ENCODE measurements at places on chromosomes 3 and 15.
A peak's percentile ranks its signal among the peaks of the same experiment; 100 is the strongest.

DNA sequence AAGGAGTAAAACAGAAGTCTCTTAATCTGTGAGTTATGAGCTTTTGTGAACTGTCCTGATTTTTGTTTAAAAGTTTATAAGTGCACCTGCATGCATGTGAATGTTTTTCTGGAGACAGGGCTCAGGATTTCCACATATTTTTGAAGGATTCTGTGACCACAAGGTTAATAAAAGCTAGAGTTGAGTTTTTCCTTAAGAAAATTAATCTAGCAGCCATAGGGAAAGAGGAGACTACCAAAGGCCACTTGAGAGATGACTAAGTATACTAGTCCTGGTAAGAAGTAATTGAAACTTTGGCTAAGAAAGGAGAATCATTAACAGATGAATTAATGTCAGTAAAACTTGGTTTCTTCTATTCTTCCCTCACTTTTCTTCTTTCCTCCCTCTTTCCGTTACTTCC, 176.8 kb upstream of the EPHA3 start:
- DNase-seq, result no peak

DNA sequence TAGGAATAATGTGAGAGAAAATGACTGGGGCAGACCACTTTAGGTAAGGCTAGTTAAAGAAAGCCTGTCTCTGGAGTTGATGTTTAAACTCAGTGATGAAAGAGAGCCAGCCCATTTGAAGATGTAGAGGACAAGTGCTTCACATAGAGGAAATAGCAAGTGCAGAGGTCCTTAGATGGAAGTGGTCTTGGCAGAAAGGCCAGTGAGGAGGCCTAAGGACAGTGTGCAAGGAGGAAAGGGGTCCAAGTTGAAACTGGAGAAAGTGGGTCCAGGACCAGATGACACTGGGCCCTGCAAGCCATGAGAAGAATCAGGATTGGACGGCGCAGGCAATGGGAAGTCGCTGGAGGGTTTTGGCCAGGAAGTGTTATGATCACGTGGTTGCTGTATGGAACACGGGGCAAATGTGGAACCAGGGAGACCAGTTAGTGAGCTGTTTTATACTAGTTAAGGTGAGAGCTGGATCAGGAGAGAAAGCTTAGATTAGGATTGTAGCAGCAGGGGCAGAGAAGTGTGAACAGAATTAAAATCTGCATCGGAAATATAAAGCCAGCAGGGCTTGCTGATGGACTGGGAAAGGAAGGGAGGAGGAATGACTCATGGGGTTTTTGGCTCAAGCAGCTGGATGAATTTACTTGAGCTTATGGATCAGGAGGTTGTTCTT, 48.0 kb upstream of the SCAANT1 start:
- DNase-seq, result peak; percentile 36

DNA sequence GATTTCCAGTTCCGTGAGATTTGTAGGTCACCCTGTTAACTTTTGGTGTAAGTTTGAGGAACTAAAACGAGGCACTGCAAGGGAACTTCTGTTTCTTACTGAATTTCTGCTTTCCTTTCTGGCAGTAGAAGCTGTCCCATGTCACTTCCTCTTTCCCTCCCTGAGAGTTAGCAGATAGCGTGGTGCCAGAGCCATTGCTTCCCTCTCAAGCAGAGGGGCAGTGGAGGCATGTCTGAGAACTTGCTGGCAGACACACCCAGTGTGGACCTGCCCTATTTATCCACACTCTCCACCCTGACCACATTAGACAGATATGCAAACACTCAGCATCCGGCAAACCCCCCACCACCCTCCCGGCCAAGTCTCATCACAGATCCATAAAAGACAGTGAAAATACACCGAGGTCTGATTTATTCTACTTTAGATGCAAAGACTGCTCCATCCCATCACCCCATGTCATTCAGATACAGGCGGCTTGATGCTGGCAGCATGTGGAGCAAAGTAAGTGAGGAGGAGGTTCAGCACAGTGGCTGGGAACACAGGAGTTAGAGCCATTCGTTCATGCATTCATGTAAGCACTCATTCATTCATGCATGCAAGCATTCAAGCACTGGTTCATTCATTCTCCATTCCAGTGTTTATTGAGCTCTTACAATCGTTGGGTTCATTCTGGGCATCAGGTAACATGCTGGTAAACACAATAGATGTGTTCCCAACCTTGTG, 324.7 kb downstream of the SHQ1 start:
- no peak for DNase-seq

DNA sequence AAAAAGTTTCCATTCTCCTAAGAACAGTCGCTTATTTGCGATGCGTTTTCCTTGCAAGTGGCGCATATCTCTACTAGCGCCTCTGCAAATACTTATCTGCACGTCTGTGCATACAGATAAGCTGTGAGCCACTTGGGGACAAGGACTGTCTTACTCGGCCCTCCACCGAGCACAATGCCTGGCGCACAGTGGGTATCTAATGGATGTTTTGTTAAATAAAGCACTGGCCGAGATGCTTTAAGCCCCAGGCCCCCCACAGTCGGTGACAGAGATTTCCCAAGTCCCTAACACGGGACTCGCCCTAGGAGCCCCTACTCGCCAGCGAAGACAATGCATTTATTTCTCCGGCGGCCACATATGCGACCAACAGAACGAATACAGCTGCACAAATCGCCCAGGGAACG, 503 bp downstream of the HLTF start:
- DNase-seq, result no peak

- no peak for DNase-seq
These were observed 8.1 kb upstream of the GNB5 start for GRCh38 chr15:52199271-52199670.

- no peak for DNase-seq
These were observed 22.1 kb downstream of the CLPX start for GRCh38 chr15:65163041-65163440.

- DNase-seq, result no peak
These were observed 6.5 kb upstream of the PLSCR1 start for GRCh38 chr3:146550743-146551510.

- DNase-seq, result no peak
These were observed 8.6 kb upstream of the SCAPER start for GRCh38 chr15:76913737-76914136.

DNA sequence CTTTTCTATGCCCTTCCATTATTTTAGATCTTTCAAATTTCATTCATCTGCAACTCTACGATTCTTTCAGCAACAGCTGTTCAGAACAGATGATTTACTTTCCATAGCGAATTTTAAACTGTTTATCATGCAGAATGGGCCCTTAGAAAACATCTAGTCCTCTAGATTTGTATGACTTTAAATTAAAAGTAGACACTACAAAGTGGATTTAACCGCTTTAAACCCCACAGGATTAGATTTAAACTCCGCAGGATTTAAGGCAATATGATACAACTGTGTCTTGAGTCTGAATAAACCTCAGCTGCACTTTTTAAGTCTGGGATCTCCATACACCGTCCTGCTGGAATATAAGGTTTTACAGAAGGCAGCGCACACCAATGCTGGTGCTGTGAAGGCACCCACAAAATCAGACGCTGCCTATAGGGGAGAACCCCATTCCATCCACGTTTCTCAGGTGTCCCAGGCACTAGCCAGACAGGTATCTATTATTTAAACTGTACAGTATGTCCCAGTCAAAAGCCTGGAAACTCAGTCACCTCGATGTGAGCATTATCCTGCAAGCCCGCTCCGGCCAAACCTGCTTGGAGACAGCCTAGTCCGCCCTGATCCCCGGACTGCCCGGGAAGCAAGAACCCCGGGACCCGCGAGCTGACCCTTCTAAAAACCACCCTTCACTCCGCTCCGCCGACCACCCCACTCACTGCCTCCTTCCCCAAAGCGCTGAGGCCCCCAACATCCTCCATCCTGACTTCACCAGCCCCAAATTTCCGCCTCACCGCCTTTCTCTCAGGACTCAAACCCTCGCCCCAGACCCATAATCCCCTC, 768 bp downstream of the ANO10 start:
- DNase-seq, result peak; percentile 52

DNA sequence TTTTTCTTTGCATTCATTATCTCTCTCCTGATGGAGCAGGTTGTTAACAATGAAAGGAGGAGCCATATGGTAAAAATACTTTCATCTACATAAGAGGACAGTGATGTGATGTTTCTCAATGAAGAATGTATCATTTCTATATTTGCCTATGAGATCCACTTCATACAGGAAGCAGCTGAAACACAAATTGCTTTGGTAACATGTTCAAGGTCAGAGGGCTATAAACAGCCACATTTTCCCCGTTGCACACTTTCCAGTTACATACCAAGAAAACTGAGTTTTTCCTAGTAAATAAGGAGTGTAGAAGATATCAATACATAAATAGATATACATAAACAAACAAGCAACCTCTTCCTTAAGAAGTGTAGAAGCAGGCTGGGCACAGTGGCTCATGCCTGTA, 32.6 kb upstream of the GYG1 start:
- DNase-seq, result no peak

DNA sequence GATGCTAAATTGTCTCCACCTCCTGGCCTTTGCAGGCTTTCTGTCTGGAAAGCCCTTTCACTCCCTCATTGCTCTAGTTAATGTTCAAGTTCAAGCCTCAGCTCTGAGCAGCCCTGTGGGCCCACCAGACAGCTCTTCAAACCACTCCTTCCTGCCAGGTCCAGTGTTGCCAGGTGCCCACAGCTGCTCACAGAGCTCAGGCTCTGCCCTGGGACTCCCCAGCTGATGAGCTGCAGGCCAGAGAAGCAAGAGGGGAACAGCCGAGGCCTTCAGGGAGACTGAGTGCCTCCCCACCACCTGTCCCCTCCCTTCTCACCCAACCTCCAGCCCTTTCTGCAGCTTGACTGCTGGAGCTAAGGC, 1.3 kb upstream of the ZBTB47 start:
- no peak for DNase-seq

DNA sequence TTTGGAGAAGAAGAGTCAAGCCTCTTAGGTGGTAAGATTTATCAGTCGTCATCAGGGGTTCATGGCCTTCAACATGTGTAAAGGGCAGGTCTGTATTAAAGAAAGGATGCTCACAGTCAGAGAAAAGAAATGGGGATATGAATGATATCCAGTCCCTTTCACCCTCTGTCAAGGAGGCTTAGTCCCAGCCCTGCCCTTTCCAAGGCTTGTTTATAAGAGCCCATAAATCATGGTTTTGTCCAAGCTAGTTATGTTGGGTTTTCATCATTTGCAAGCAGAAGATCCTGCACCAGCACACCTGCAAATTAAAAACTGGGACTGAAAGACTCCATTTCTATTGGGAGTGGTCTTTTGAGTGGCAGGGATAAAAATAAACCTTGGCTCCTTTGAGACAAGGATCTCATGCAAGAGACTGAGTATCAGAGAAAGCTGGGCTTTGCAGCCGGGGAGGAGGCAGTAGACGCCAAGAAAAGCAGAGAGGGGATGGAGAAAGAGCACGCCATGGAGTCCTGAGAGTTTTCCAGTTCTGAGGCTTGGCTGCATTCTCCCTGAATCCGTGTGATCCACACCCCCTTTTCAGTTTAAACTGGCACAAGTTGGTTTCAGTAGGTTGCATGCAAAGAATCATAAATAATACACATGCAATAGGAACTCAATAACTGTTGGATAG, 12.6 kb upstream of the PDIA5 start:
- DNase-seq, result no peak

- DNase-seq, result no peak
These were observed 3.1 kb downstream of the FOXL2NB start for GRCh38 chr3:138950006-138950644.

DNA sequence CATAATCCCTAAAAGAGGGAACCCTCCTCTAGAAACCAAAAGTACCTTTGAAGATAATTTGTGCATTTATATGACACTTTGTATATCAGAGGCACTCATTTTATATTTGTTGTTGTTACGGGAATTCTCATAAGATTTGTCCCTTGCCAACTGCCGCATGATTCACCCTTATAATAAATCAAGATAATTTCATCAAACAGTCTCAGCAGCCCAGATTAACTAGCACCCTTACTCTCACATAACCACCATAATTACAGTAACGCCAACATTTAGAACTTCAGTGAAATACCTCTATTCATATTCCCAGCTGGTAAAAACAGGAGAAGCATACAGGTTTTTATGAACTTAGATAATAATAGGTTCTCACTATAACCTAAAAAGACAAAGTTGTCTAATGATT, 271.9 kb downstream of the LRRC3B start:
- no peak for DNase-seq

All from head of caudate nucleus (tissue), 42 donors.